ENCODE measurements at places on chromosomes 12 and 14.
A peak's percentile ranks its signal among the peaks of the same experiment; 100 is the strongest.

- no peak for DNase-seq
Observed at GRCh38 chr12:98948343-98948949, 303.4 kb downstream of the APAF1 start.

DNA sequence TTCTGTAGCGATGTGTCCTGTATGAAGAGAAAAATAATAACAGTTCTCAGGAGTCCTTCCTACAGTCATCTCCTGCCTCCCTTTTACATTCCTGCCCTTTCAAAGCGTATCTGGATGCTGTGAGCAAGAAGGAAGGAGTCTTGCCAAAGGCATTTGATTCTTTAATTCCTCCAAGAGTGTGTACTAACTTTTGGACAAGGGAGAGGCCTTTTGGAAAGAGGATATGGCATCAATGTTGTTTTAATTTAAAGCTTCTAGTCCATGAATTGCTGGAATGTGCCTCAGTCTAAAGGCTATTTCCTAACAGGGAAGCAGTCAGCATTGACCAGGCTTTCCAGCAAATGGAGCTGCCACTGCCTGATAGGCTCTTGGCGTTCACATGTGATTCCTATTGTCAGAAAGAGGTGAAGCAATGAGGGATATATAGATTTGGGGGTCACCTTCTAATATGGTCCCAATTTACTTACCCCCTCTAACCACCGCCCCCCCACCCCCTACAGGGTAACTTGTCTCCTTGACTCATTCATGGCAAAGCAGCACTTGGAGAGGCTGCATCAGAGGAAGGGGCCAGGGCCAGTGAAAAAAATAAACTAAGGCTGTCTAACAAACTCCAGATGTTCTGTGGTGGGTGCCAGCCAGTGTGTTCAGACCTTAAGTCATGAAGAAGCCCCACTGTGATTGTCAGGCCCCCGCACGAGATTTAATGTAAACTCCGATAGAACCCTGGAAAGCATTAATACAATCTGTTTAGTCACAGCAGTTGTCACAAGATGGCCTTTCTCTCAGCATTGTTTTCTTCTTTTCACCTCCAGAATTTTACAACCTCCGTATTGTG, 220.3 kb downstream of the FBXL14 start:
- DNase-seq: no peak

DNA sequence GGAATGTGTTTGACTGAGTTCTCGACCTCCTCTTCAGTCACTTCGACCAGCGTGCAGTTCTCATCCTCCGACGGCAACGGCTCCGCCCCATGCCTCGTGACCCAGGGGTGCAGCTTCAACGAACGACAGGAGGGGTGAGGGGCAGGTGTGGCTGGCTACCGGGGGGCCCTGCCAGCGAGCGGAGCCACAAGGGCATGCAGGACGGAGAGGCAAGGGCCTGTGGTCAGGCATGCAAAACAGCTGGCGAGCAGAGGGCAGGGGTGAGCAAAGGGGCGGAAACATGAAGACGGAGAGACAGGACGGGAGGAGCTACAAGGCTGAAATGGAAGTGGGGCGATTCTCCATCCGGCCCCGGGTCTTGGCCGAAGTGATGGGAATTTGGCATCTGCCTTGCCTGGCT, 38.7 kb downstream of the P2RX4 start:
- DNase-seq: no peak

- DNase-seq: no peak
Observed at GRCh38 chr14:20429801-20430669, 5.9 kb downstream of the KLHL33 start.

DNA sequence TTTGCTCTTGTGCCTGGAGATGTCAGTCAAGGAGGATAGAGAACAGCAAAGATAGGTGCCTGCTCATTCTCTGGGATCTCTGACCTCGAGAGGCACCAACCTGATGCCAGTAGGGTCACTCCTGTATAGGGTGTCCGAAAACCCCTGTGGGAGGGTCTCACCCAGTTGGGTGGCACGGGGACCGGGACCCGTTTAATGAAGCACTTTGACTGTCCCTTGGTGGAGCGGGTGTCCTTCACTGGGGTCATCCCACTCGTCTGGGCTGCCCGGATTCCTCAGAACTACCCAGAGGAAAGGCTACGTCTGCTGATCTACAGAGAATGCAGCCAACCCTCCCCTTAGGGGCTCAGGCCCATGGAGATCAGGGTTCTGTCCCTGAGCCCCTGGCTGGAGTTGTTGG, 157.6 kb downstream of the CAPZA3 start:
- no peak for DNase-seq

- no peak for DNase-seq
Observed at GRCh38 chr14:104536942-104537612, 42.5 kb upstream of the C14orf180 start.

- no peak for DNase-seq
Observed at GRCh38 chr14:49770212-49770817, 2.4 kb downstream of the KLHDC2 start.

DNA sequence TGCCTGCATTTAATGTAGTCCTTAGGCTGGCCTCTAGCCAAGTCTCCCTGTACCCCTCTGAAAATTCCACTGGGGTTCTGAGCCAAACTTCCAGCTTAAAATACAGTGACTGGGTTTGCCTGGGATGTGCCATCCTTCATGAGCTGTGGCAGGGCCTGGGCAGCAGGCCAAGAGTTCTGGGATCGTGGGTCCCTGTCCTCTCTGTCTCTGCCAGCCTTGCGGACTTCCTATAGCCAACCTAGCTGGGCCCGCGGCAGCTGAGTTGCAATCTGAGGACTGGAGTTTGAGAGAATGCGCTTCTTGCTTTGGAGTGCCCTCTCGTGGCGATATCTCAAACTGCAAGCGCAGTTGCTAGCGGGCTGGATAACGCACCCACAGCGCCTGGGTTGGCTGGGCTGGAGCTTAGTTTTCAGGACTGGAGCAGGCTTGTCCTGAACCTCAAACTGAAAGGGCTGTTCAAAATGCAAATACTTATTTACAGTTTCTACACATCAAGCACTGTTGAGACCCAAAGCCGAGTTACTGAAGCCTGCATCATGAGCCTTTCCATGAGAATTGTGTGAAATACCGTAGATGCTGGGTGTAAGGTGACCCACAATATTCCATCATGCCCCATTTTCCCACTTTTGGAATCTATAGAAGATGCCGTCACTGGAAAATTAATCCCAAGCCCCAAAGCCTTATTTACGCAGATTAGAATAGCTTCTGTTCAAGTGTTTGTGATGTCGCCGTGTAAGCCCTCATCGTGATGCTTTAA, 7.3 kb upstream of the IFI27L2 start:
- DNase-seq: peak; percentile 78

Data from RPMI8226 (cell line).